ENCODE measurements at places on chromosomes 4 and X. TPM values are rescaled to one million over a fixed set of nuclear protein-coding genes. Genes with fewer than 3 reads are reported as not detected.

Gene APBB2
- 47.9 TPM for polyA plus RNA-seq

Gene HGFAC
- 0.23 TPM for polyA plus RNA-seq

Gene GSX2
- polyA plus RNA-seq = not detected

Gene IQCM
- polyA plus RNA-seq = not detected

Gene ENAM
- polyA plus RNA-seq = 0.10 TPM

Gene TIGD4
- not detected for polyA plus RNA-seq

Gene GUCY1A1
- polyA plus RNA-seq = 0.19 TPM

Gene DCHS2
- polyA plus RNA-seq = not detected

Gene PABPC1L2B
- not detected for polyA plus RNA-seq

Gene SPANXN4
- polyA plus RNA-seq = not detected

Gene NKX6-1
- polyA plus RNA-seq = 0.17 TPM

Gene SAGE1
- polyA plus RNA-seq = not detected

Gene FRYL
- 9.9 TPM for polyA plus RNA-seq

Gene AFM
- not detected for polyA plus RNA-seq

Gene KIF4A
- 10.0 TPM for polyA plus RNA-seq

Gene ANK2
- 0.70 TPM for polyA plus RNA-seq

Gene FAM149A
- polyA plus RNA-seq = 0.70 TPM

Gene NHS
- polyA plus RNA-seq = 0.36 TPM

Gene RAB9B
- 0.58 TPM for polyA plus RNA-seq

Gene DACH2
- polyA plus RNA-seq = 2.8 TPM

Gene CCDC149
- polyA plus RNA-seq = 4.8 TPM

Gene NPNT
- polyA plus RNA-seq = not detected

Gene ABHD18
- polyA plus RNA-seq = 1.2 TPM

Gene GATA1
- polyA plus RNA-seq = not detected

Gene ZNF157
- not detected for polyA plus RNA-seq

Gene SMPX
- not detected for polyA plus RNA-seq

Gene PABPC4L
- polyA plus RNA-seq = 0.22 TPM

Gene S100P
- not detected for polyA plus RNA-seq

Gene ADH1A
- not detected for polyA plus RNA-seq

Gene AMTN
- not detected for polyA plus RNA-seq

Gene TLR1
- polyA plus RNA-seq = 0.24 TPM

Gene DGAT2L6
- not detected for polyA plus RNA-seq

Gene POU4F2
- not detected for polyA plus RNA-seq

Gene RHOXF2B
- not detected for polyA plus RNA-seq

Gene CHST7
- polyA plus RNA-seq = 5.5 TPM

Gene TDO2
- 0.19 TPM for polyA plus RNA-seq

Gene FAT1
- polyA plus RNA-seq = 171 TPM

Gene SHROOM3
- polyA plus RNA-seq = 10.8 TPM

Gene BST1
- polyA plus RNA-seq = 11.9 TPM

Gene MAOB
- polyA plus RNA-seq = 0.46 TPM

Gene HOPX
- polyA plus RNA-seq = 2.0 TPM

Gene TSPAN6
- 12.7 TPM for polyA plus RNA-seq

Gene METTL14
- polyA plus RNA-seq = 10.0 TPM

Measured in IMR-90 (cell line).